ENCODE measurements at places on chromosomes 12 and 14. TPM values are rescaled to one million over a fixed set of nuclear protein-coding genes. Genes with fewer than 3 reads are reported as not detected.

DNA sequence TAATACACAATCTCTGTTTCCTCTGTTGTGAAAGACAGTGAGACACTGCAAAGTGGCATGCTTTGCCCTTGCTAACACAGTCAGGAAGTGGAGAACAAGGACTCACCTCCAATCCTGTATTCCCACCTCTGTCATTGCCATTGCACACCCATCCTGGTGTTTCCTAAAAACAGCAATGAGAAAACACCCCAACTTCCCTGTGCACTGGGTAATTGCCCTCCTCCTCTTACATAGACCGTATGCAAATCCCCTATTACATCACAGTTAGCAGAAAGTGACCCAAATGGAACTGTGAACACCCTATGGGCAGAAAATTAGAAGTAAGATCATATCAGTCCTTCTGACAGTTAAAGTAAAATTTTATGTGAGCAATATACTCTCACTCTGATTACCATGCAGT is 355.5 kb downstream of the BCL11B start:
- no peak for DNase-seq

The ASCL1 gene
- 0.09 TPM for polyA plus RNA-seq

- no peak for DNase-seq
Observed at GRCh38 chr14:93132472-93133065, 16.8 kb upstream of the ITPK1 start.

- no peak for DNase-seq
Observed at GRCh38 chr12:41264281-41264680, 76.2 kb downstream of the PDZRN4 start.

The NPFF gene
- polyA plus RNA-seq = 0.55 TPM

DNA sequence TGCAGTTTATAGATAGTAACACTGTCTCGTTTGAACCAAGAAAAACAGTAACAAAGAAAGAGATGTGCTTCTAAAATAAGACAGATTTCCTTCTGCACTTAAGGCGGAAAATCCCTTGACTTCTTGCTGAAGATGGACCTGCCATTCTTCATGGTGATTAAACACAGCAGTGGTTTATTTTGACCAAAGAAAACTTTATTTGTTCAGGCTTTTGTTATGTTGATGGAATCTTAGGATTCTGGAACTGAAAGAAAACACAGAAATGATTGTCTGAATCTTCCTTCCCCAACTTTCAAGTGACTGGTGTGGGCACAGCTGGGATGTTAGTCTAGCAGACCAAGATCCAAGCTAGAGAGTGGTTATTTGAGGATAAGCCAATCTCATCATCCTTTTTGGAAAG is 72.2 kb downstream of the DACT1 start:
- no peak for DNase-seq

DNA sequence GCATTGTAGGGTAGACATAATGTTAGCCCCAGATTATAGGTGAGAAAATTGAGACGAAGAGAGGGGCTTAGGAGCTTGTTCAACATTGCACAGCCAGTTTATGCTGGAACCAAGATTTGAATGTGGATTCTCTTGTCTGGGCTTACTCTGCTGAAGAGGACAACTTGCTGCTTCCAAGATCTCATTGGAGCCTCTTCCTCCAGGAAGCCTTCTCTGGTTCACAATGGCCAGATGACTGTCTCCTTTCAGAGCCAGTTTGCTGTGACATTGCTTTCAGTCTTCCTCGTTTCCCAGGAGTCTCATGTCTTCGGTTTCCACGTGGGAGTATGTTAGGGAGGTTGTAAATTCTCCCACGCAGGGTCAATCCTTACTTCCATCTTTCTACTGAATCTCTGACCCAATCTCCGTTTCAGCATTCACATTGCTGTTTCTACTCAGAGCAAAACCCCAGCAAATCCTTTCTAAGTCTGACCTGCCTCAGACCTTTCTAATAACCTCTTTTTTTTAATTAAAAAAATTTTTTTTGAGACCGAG is 62.2 kb upstream of the LHX5 start:
- DNase-seq = no peak

The HOTAIR gene
- 1.6 TPM for polyA plus RNA-seq

DNA sequence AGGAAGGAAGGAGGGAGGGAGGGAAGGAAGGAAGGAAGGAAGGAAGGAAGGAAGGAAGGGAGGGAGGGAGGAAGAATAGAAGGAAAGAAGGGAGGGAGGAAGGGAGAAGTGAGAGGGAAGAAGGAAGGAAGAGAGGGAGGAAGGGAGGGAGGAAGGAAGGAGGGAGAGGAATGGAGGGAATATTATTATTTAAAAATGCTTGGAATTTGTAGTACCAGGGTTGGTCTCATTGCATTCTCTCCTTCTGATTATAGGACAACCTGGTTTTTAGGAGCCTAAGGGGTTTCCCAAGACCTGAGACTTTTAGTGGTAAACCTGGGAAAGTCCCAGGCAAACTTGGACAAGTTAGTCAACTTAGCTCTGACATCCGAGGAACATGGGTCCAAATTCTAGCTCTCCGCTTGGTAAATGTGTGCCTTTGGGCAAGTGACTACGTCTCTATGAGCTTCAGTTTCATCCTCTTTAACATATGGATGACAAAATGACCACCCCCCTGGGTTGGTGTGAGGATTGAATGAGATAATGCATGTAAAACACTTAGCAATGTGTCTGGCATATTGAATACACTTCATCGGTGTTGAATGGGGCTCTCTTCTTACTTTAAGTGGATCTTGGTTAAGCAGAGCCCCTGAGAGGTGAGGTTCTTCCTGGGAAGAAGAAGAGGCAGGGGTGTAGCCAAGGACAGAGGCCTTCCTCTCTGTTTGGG is 690.7 kb upstream of the TBX3 start:
- no peak for DNase-seq

The ADAM21 gene
- polyA plus RNA-seq = 0.27 TPM

DNA sequence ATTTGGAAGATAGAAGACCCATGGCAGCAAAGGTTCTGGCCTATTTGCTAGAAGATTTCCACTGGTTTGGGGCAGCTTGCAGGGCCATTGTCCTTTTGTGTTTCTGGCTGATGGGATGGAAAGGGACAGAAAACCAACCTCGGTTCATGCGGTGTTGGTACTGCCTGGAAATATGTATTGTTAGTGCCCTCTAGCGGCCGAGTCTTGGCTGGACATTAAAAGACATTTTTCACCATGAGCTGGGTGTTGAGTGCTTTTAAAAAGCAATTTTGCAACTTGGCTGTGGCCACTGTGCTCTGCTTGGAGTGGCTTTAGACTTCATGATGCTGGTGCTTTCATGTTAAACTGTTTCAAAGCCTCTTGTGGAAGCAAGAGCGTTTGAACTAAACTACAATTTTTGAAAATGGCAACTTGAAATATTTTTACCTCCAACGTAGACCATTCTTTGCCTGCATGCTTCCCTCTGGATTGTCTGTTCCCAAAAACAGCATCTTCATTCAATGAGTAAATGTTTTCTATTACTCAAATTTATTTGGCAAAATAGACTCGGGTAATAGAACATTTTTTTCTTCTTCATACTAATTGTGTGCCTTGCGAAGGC is 102.7 kb upstream of the TBX5 start:
- DNase-seq = peak; percentile 65

All from right renal pelvis (tissue), 4 donors.